ENCODE measurements at places on chromosomes 16 and 17.

DNA sequence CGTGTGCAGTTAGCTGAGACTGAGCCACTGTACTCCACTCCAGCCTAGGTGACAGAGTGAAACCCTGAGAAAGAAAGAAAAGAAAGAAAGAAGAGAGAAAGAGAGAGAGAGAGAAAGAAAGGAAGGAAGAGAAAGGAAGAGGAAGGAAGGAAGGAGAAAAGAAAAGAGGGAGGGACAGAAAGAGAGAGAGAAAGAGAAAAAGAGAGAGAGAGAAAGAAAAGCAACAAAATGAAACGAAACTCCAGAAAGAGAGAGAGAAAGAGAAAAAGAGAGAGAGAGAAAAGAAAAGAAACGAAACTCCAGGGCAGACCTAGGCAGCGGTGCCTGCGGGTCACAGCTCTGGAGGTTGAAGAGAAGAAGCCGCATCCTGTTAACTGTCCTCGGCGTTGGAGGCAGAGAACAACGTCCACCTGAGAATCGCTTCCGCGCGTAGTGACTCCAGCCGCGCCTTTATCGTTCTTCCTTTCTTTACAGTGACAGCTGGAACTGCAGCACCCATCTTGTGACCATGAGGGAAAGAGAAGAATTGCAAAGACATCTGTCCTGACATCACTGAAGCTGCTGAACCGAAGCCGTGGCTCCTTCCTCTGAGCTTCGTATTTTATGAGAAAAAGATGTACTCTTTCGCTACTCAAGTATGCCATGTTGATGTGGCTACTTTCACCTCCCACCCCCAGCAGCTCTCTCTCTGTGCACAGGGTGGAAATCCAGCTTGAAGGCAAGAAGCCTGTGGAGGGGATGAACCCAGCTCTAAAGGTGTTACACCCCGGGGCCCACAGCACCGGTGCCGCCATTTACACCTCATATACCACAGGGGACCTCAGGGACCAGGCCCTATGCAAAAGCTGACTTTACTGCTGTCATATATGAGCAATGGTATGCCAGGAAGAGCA lies 56.9 kb upstream of the DOC2B start:
- DNase-seq, result no peak

- no peak for DNase-seq
Observed at GRCh38 chr16:48201515-48202201, 42.4 kb upstream of the LONP2 start.

- no peak for DNase-seq
Observed at GRCh38 chr17:79988185-79988971, 47.3 kb downstream of the TBC1D16 start.

DNA sequence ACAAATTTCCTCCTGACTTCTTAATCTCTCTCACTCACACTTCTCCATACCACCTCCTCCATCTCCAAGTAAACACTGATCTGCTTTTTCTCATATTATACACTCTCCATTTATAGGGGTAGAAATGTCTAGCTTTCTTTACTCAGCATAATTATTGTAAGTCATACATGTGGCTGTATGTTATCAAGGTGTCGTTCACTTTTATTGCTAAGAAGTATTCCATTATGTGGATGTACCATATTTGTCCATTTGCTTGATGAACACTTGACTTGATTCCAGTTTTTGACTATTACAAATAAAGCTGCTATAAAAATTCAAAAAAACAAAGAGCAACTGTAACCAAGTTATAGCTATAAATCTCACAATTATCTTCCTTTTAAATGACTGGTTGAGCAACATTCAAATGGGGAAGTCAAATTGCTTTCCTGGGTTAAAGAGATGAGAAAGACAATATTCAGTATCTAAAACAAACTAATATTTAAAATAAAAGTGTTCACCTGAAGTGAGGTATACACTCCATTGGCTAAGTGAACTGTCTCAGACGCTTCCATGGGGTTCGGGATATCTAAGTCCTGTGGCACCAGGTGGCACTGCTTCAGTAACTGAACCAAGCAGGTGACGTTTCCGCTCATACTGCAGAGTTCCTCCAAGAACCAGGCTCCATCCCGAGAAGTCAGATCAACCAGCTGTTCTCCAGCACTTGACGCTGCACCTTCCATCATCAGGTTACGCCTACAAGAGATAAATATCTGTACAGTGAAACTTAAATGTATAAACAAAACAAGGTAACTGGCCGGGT lies 32.6 kb upstream of the ARL6IP1 start:
- no peak for DNase-seq

DNA sequence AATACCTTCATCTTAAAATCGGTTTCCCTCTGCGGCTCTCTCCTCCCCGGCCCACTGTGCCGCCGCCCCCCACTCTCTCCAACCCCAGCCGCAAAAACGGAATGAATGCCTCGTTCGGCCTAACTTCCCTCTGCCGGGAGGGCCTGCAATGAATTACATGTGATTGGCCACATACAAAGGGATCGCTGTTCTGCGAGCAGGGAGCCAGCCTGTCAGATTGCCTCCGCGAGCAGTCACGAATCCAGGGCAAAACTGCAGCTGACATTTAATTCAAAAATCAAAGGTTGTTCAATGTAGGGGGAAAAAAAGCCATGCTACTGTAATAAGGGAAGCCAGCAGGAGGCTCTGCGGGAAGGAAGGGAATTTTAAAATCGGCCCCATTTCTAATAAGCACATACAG lies 84.9 kb downstream of the TBC1D16 start:
- DNase-seq, result peak; percentile 62

- no peak for DNase-seq
Observed at GRCh38 chr17:72406498-72406897, 285.7 kb downstream of the SOX9 start.

DNA sequence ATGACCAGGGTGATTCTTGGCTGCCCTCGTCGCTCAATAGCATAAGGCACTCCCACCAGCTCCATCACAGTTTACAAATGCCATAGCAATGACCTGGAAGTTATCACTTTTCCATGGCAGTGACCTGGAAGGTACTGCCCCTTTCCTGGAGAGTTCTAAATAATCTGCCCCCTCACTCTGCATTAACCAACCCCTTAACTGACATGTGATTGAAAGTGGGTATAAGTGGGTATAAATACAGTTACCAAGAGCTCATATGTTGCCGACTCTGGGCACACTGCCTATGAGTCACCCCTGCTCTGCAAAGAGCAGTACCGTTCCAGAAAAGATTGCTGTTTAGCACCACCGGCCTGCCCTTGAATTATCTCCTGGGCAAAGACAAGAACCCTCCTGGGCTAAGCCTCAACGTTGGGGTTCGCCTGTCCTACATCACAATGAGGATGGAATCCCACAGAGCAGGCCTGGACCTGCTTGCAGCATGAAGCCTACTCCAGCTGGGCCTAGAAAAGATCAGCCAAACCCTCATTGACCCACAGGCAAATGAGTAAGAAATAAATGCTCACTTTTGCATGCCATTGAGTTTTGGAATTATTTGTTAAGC lies 95.2 kb upstream of the SEC14L1 start:
- DNase-seq, result no peak

- no peak for DNase-seq
Observed at GRCh38 chr16:46763147-46763546, 15.0 kb upstream of the MYLK3 start.

DNA sequence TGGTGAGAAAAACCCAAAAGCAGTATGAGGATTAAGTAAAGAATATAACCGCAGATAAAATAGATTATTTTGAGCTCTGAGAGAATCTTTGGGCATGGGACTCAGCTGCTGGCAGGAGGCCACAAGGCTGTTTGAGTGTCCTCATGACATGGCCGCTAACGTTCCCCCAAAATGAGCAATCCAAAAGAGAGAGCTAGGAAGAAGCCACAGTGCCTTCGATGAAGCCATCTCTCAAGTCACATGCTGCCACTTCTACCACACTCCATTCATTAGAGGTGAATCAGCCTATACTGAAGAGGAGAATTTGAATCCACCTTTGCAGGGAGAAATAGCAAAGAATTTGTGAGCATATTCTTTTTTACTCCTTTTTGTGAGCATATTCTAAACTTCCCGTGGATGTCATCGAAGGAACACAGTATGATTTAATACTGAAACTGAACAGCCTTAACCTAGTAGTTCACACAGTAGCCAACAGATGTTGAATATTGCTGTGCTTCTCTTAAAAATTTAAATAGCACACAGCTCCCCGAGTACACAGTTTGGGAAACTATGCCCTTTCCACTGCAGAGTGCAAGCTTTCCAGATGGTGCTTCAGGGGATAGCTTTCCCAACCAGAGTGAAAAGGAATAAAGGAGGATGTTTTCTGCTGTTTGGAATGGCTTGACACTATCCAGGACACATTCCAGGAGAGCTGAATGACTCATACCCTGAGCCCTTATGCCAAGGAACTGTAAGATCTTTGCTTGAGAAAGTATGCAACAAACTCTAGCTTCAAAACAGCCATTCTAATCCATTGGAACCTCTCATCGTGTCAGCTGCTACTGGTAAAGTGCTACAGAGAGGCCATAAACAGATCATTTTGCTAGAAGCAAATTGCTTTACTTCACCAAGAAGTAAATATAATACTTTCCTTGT lies 33.9 kb downstream of the ANKFY1 start:
- no peak for DNase-seq

GRCh38 chr16:76780556-76780955 lies 410.4 kb upstream of the MON1B start:
- no peak for DNase-seq

DNA sequence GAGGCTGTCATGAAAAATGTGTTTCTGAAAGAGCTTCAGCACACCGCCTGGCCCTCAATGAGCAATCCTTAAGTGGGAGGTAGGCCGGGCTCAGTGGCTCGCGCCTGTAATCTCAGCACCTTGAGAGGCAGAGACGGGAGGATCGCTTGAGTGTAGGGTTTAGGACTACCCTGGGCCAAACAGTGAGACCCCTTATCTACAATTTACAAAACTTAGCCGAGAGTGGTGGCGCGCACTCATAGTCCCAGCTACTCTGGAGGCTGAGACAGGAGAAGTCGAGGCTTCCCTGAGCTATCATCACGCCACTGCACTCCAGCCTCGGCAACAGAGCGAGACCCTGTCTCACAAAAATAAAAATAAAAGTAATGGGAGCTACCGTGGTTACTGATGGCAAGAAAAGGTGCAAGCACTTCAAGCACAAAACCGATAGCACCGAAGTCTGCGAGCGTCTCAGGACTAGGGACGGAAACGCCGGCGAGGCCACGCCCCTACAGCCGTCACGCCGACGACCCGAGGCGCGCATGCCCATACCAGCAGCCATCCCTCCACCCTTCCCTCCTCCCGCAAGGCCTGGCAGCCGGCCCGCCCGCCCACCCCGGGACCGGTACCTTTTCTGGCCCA lies 607 bp downstream of the THUMPD1 start:
- peak; percentile 74 for DNase-seq

GRCh38 chr16:67158637-67159600 lies 790 bp downstream of the TRADD start:
- no peak for DNase-seq

DNA sequence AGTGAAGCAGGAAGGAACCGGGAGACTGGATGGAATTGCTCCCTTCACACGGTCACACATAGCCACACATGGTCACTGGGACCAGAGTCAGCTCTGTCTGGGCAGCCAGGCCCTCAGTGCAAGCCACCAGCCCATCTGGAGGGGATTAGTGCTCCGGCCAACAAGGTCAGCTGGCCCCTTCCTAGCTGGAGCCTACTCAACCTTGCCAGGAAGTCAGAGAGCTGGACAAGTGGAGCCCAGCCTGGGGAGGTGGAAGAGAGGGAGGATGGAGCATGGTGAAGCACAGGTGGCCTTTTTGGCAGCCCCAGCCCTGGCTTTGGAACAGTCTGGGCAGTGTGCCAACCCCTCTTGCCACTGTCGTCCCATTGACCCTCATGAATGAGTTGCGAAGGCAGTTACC lies 3.7 kb upstream of the CACNA1G start:
- DNase-seq, result no peak

DNA sequence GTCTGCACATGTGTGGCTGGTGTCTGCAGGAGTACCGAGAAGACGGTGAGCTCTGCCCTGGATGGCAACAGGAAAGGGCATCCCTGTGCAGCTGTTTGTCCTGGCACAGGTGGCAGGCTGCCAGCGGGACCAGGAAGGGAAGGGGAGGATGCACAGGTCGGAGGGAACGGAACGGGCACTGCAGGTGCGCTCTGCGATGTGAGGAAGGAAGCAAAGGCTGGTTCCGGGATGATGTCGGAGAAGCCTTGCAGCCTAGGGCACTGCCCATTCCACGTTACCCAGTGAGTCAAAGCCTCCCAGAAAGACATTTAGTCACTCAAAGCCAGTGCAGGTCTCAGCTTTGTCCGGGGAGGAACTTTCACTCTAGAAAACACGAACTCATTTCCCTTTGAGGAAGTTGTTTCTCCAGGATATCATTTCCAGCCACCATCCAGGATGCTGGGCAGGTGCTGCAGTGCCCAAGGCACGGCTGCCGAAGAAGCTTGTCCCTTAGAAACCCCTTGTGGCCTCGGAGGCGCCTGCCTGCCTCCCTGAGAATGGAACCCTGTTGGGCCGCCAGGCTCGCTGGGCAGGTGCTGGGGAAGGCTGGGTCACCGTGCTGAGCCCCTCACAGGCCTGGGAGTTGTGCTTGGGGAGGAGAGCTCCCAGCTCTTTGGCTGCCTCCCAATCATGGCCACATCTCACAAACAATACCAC lies 4.5 kb upstream of the TMEM235 start:
- DNase-seq, result no peak

DNA sequence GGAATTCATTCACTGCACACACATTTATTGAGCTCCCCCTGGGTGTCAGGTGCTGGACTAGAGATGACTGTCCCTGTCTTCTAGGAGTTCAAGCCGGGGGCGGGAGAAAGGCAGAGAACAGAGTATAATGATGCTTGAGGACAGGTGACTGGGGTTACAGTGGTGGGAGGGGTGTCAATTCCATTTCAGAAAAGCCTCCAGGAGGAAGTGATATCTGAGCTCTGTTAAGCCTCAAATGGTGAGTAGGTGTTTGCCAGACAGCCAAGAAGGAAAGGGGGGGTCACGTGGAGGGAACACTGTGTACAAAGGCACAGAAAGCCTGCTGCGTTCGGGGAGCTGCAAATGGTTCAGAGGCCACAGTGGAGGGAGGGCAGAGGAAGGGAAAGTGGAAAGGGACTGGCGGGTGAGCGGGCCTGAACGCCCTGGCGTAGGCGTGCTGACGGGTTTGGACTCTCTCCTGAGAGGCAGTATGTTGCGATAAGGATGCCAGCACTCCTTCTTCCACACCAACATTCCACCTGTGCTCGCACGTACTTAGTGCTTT lies 9.7 kb upstream of the NXPH3 start:
- DNase-seq, result no peak

- no peak for DNase-seq
Observed at GRCh38 chr16:53266156-53266555, 168.1 kb upstream of the RBL2 start.

DNA sequence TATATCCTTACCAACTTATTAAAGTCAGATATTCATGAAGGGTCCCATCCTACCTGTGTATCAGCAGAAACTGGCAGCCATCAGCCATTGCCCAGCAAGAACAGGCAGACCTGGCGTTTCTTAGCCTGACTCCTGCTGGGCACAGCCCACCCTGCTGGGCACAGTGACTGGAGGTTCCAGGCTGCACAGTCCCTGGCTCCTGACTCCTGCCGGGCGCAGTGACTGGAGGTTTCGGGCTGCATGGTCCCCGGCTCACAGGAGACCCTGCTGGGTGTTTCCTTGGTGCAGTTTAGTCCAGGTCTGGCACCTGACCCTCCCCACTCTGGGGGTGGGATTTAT lies 6.7 kb downstream of the TIMM22 start:
- no peak for DNase-seq

GRCh38 chr17:8117980-8118768 lies at the start of gene ALOXE3:
TSS of gene ALOXE3 (minus strand) at chr17:8118514. CDS start at chr17:8117990, 524 bp downstream.
- peak; percentile 26 for DNase-seq

GRCh38 chr16:69927056-69927757 lies 23.9 kb upstream of the CLEC18A start:
- no peak for DNase-seq

Data from neural crest cell (in vitro differentiated cells).